ENCODE measurements at places on chromosomes 6 and 20.

DNA sequence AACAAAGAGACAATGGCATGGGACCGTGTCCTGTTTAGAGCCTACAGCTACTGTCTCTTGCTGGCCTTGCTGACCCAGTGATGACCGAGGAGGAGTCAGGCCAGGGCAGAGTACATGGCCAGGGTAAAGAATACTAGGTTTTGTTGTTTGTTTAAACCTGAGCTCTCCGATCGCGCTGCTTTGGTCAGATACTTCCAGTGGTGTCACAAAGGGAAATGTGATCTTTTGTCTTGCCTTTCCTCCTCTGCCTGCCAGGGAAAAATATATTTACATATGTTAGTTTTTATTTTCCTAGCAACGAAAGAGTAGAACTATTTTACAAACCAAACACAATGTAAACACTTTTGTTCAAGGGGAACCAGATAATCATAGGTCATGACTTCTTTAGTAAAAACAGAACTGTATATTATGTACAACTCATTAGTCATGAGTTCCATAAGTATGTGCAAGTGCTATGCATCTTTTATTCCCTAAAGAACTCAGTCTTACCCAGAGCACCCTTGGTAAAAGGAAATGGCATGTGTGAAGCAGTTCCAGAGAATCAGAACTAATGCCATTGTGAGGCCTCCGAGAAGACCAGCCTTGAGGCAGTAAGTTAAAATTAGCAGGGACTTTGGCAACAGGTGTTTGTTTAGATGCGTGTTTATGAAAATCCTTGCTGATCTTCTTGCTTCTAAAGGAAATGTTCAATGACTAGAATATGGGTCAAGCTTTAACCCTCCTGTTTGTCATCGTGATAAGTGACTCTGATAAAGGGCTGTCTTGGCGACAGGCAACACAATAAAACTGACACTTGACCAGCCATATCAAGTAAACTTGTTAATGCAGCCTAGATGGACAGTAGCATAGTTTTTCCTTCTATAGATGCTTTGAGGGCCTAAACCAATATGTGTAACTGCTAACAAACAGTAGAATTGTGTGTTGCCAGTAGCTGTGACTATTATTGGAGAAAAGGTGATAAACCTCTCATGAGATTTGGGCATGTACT is 204.6 kb downstream of the NKAIN2 start:
- peak; percentile 22 for DNase-seq

DNA sequence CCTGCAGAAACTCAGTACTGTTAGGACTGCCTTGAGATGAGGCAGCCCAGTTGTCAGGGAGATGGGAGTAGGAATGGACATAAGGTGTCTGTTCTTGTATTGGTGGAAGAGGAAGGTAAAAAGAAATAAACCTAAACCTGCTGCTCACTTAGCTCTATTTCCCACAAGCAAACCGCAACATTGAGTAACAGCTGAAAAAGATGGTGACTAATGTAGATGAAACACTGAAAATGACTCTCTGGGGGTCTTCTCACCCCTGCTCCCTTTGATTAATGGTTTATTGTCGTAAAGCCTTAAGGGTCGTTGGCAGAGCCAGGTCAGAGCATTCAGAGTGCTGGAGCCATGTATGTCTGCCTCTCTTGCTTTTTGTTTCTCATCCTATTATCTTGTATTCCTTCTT is 87.5 kb downstream of the FOXO3 start:
- DNase-seq: no peak

DNA sequence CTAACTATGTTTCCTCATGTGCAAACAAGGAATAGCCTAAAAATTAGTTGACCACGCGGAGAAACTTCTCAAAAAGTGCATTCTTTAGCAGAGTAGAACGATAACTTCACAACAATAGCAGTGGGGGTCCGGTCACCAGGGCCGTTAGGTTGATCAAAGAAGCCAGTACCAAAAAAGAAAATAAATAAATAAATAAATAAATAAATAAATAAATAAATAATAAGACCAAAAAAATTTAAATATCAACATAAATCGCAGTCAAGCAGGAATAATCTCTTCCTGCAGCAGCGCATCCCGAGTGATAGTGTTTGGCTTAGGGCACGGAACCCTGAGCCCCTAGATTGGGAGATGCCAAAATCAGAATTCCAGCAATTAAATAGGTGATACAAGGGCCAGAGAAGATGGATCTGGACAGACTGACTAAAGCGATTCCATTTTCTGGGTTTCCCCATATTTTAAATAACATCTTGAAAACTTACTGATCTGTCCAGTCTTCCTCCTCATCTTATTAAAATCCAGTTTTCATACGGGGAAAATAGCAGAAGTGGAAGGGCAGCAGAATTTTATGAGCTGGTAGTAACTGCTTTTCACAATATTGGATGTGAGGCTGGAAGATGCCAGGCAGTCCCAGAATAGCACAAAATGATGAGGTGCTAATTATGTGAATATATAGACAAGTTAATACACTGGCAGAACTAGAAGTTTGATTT is 4.4 kb upstream of the OLIG3 start:
- DNase-seq: no peak

- no peak for DNase-seq
Observed at GRCh38 chr20:63261060-63261794, 7.0 kb upstream of the NKAIN4 start.

GRCh38 chr6:11575408-11576033 is 38.0 kb downstream of the TMEM170B start:
- DNase-seq: peak; percentile 93

DNA sequence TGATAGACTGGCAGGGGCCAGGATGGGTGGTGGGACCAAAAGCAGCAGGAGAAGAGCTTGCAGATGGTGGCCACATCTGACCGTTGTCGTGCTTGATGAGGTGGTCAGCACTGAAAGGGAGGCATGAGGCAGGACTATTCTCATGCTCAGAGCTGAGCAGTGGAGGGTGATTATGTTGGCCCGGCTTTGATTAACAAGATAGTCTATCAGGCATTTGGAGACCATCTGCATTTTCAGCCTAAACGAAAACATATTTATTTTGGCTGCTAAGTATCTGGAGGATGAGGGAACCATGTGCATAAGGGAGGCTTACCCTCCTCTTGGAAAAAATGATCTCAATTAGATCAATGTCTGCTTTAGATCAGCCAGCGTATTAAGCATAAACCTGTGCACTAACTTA is 141.6 kb upstream of the KCNK16 start:
- no peak for DNase-seq

GRCh38 chr6:31450751-31451150 is 47.2 kb upstream of the MICB start:
- DNase-seq: no peak

DNA sequence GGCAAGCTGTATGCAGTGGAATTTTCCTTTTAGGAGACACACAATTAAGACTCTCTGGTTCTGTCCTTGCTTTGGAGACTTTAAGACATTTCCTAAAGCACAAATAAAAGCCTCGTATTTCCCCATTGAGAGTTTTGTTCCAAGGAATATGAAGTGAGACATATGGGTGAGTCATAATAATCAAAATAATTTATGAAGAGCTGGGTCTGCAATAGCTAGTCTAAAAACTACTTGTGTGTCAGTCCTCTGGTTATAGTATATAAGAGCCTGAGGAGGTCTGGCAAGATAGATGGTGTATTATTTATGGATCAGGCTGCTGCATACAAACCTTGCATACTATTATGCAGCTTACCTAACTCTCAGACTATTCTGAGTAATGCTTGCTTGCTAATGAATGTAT is 142.6 kb downstream of the ADGRG6 start:
- DNase-seq: no peak

DNA sequence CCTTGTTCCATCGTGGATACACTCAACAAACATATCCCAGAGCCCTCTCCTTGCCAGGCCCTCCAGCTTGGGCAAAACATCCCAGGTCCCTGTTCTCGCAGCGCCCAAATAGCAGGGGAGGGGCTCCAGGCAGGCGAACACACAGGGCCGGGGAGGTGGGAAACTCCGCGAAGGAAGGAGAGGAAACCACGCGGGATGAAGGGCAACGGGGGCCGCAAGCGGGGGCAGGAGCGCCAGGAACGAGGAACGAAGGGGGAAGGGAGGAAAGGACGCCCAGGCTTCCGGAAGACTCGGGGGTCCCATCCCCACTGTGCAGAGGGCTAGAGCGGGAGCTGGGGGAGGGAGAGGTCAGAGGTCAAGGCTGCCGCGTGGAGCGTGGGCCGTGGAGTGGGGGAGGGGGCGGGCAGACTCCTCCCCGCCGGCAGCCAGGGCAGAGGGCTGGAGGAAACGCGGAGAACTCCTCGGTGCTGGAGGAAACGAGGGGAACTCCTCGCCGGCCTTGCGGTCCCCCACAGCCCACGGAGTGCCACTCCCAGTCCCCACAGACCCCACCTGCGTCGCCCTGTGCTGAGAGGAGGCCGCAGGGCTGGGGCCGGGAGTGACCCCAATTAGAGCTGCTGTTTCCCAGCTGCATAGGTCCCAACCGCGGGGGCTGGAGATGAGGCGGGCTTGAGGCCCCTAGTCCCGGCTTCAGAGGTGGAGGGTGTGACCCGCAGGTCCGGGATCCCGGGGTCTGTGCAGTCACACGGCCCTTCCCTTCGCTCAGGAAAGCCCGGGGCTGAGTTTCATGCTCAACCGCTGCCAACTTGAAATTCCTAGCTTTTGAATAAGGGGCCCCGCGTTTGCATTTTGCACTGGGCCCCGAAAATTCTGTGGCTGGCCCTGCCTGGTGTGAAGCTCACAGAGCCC is 1.2 kb upstream of the RBM38 start:
- peak; percentile 36 for DNase-seq

GRCh38 chr6:16723826-16724225 is 37.4 kb downstream of the ATXN1 start:
- peak; percentile 95 for DNase-seq

GRCh38 chr20:64057628-64058498 is 5.1 kb upstream of the TCEA2 start:
- peak; percentile 67 for DNase-seq

GRCh38 chr6:165486183-165487137 is 176.6 kb downstream of the PDE10A start:
- peak; percentile 82 for DNase-seq

GRCh38 chr6:110900028-110900598 is 25.5 kb downstream of the AMD1 start:
- no peak for DNase-seq

GRCh38 chr20:59028812-59029211 is 3.3 kb downstream of the ATP5F1E start:
- no peak for DNase-seq

- DNase-seq: no peak
Observed at GRCh38 chr6:168374051-168374502, 54.5 kb upstream of the DACT2 start.

DNA sequence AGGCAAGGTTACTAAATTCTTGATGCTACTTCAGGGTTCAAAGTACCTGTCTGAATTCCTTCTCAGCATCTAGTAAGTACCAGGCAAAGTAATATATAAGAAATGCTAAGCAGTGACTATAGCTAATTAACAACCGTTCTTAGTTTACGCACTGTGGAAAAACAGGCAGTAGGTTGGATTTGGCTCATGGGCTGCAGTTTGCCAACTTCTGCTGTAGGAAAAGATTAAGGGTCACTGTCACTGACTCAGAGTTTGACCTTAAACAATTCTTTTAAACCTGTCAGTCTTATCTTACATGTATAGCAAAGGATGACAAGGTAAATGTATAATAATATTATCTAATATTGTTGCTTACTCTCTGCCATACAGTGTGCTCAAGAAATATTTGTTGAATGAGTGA is 42.3 kb downstream of the CTNNBL1 start:
- no peak for DNase-seq

- no peak for DNase-seq
Observed at GRCh38 chr6:156848123-156848522, 70.9 kb downstream of the ARID1B start.

- DNase-seq: peak; percentile 62
Observed at GRCh38 chr6:38686270-38687042, 16.5 kb downstream of the GLO1 start.

GRCh38 chr20:58312836-58313235 is 3.3 kb downstream of the RAB22A start:
- DNase-seq: no peak

- DNase-seq: no peak
Observed at GRCh38 chr6:161889324-161889723, 615.5 kb upstream of the AGPAT4 start.

- peak; percentile 59 for DNase-seq
Observed at GRCh38 chr6:162177746-162178145, 549.8 kb downstream of the PRKN start.

DNA sequence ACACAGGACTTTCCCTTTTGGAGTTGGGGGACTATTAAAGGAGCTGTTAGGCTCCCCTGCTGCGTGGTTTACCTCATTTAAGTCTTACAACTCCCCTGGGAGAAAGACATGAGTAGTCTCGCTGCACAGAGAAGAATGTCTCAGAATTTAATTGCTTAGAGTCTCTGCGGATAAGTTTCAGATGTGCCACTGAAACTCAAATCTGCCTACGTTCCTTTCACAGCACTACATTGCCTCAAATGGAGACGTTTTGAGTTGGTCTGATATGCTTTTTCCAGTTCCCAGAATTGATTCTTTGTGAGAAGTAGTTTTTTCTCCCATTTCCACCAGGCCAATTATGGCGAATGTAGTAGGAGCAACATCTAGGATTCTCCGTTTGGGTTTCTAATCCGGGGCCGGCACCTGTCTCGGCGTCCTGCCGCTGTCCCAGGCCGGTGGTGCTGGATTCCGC is 532 bp upstream of the SLC35F1 start:
- peak; percentile 33 for DNase-seq

- no peak for DNase-seq
Observed at GRCh38 chr6:31513456-31514165, 15.2 kb upstream of the MCCD1 start.

DNA sequence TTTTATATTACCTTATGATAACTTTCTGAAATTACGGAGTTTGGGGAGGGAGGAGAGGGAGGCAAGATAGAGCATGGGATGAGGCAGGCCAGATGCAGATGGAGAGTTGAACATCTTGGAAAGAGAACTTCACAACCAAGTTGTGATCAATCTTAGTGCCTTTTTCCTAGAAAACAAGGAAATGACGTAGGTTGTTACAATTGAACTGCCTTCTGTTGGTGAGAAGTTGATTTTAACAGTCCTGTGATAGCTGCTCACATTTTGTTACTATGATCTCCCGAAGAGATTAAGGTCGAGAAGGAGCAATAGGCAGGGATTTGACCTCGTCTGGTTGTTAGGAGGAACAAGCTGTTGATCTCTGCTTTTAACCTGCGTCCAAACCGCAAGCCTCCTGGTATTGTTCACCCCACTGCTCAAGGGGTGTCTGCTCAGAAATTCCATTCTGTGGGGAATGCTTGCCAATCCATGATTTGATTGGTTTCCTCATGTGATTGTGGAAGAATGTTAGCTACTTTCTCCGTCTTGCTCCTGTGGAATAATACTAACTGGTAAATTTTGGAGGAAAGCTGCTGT is 35.1 kb downstream of the TIAM2 start:
- DNase-seq: no peak

- no peak for DNase-seq
Observed at GRCh38 chr6:37640786-37641395, 56.8 kb downstream of the MDGA1 start.

GRCh38 chr20:24786646-24787045 is 162.4 kb upstream of the CST7 start:
- DNase-seq: no peak

Measured in choroid plexus epithelial cell (primary cell).